Right forelimb (tissue), 1 donor: ENCODE measurements at places on chromosomes 2 and 18.

DNA sequence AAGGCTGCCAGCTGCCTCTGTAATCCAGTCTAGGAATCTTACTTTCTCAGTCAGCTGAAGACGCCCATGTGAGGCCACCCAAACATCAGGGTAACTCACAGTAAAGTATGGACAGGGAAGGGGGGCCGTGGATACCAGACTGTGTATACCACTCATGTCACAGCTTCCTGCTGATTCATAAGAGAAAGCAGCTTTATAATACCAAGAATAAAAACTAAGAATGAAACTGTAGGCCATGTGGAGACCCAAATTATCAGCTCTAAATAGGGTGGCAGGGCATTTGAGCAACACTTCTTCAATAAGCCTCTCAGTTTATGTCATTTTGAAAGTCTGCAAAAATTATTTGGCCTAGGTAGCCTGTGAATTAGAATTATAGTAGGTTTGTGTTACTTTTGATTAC lies 115.0 kb upstream of the CDCA7 start:
- no peak for DNase-seq

DNA sequence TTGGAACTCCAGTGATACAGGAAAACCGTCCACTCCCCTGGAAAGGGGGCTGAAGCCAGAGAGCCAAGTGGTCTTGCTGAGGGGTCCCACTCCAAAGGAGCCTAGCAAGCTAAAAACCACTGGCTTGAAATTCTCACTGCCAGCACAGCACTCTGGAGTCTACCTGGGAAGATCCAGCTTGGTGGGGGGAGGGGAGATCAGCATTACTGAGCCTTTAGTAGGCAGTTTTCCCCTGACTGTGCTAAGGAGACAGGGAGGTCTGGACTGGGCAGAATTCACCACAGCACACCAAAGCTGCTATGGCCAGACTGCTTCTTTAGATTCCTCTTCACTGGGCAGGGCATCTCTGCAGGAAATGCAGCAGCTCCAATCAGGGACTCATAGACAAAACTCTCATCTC lies 510.7 kb upstream of the LRRTM1 start:
- no peak for DNase-seq

GRCh38 chr2:50491541-50492476 lies 540.1 kb downstream of the NRXN1 start:
- no peak for DNase-seq

DNA sequence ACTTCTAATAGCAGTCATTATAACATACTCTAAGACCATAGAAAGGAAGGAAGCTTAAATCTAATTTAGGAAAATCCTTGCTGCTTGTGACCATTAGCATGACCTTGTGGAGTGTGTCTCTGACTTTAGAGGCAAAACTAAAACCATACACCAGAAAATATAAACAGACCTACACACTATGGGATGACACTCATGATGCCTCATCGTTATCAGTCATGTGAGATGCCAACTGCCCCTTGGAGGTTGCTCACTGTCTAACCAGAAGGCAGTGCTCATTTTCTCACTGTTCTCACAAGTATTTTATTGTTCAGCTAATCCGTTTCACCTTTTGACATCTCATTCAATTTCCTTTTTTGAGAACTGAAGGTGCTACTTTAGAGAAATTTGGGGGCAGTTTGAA lies 376.9 kb downstream of the RND3 start:
- DNase-seq: no peak

GRCh38 chr18:47412924-47413323 lies 161.5 kb upstream of the SKOR2 start:
- no peak for DNase-seq
